ENCODE measurements at places on chromosomes 3 and 15. TPM values are rescaled to one million over a fixed set of nuclear protein-coding genes. Genes with fewer than 3 reads are reported as not detected.

Gene TF
- polyA plus RNA-seq: 2.9 TPM

Gene REC114
- polyA plus RNA-seq: 0.07 TPM

Gene ZNF502
- 4.7 TPM for polyA plus RNA-seq

Gene ROPN1
- 0.30 TPM for polyA plus RNA-seq

Gene TTC23
- polyA plus RNA-seq: 7.7 TPM

Gene LINGO1
- 0.75 TPM for polyA plus RNA-seq

All from thymus (tissue), 14 donors.